Left cardiac atrium (tissue), 4 donors: ENCODE measurements at places on chromosomes 1 and 21.

DNA sequence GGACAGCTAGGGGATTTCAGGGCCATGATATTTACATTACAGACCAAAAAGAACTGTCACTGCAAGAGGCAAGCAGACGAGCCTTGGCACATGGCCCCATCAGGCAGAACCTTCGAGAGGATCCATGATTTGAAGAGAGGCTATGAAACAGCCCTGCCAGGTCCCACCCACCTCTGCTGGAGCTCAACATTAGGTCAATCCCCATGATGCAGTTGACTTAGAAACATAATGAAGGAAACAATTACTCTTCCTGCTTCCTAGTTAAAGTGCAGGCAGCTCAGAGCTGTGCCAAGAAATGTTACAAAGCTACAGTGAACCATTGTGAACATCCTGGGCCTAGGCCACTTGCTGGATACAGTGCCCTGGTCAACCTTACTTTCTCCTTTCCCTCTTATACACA, 41.7 kb upstream of the PTCH2 start:
- DNase-seq = peak; percentile 28

GRCh38 chr1:156841295-156841855, 17.5 kb downstream of the INSRR start:
- DNase-seq = no peak

GRCh38 chr1:101440485-101440884, 203.7 kb downstream of the S1PR1 start:
- DNase-seq = no peak

GRCh38 chr1:200173097-200173618, 145.6 kb downstream of the NR5A2 start:
- no peak for DNase-seq

DNA sequence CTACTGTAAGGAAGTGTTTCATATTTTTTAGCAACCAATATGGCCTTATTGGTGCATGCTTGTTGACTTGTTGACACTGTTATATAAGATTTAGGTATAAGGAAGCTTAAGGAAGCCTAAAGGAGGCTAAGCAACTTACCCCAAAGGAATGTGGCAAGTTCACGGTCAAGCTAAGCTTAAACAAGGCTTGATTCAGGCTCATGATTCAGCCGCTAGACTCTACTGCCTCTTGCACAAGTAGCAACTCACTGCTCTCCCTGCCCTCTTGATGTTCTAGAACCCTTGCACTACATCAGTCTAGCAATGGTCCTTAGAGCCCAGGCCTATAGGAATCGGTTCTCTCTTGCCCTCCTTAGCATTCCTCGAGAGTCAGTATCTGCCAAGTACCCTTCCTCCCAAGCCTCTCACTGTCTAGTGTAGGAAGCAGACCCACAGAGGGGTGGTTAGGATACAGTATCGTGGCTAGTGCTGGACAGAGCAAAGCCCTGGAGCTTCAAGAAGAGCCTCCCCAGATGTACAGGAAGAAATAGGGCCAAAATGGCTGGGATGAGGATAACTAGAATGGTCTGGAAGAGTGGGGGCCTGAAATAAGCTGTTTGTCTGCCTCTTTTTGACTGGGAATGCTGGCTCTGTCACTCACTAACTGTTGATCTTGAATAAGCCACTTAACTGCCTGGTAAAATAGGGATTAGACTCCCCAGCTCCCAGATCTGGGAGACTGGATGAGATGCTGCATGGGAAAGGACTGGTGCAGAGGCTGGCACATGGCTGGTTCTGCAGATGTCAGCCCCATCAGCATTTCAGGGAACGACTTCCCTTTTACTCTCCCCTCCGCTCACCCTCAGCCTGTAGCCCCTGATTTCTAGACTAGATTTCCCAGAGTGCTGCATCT, 122.2 kb downstream of the NAV1 start:
- no peak for DNase-seq

- peak; percentile 14 for DNase-seq
These were observed 22.8 kb downstream of the MYOM3 start for GRCh38 chr1:24089027-24089742.

- no peak for DNase-seq
These were observed 49.5 kb upstream of the CD46 start for GRCh38 chr1:207702317-207702716.

DNA sequence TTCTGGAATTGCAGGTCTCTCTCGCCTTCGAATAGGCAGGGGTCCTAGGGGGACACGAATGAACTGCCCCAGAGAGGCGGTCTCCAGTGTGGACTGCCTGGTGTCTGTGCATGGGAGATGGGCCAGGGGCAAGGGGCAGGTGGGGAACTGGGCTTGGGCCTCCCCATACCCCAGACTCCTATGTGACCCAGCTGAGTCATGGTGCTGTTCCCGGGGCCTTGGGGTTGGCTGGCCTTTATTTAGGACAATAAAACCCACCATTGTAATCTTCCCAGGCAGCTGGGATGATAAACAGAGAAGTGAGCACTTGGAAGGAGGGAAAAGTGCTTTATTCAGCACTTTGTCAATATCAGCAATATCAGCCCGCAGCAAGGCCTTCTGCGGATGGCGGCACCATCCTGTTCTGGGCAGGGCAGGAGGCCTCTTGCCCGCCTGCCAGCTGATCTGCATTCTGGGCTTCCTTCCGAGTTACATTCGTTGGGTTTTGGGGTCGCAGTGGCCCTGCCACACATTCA, 209.0 kb upstream of the TMEM51 start:
- no peak for DNase-seq

- DNase-seq = no peak
These were observed 29.0 kb upstream of the HTR1D start for GRCh38 chr1:23246274-23246673.

DNA sequence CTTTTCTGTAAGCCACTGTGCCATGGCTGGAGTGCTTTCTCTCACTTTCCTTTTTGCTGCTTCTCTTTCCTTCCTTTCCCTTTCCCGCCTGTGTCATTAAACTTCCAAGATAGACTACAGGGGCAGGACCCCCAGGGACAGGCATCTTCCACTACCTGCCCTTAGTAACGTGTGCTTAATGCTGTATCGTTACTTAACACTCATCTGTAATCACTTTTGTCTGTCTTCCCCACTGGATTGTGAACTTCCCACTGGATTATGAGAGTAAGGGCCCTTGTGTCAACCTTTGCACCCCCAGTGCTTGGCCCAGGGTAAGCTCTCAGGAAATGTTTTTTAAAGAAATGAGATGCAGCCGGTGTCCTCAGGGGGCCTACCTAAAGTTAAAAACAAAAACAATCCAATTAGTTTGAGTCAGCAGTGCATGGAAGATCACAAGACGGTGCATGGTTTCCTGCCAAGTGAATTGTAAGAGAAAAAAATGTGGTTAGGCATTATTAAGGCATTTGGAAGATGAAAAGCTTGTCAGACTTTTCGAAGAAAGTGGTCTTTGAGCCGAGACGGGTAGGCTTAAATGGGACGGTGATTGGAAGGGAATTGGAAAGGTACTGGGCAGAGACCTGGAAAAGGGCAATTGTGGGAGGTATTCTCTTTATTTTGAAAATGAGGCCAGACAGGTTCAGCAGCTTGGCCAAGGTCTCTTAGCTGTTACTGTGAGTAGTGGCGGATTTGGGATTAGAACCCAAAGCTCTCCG, 958 bp downstream of the LYPLAL1 start:
- no peak for DNase-seq
